ENCODE measurements at places on chromosomes 2 and 18.

DNA sequence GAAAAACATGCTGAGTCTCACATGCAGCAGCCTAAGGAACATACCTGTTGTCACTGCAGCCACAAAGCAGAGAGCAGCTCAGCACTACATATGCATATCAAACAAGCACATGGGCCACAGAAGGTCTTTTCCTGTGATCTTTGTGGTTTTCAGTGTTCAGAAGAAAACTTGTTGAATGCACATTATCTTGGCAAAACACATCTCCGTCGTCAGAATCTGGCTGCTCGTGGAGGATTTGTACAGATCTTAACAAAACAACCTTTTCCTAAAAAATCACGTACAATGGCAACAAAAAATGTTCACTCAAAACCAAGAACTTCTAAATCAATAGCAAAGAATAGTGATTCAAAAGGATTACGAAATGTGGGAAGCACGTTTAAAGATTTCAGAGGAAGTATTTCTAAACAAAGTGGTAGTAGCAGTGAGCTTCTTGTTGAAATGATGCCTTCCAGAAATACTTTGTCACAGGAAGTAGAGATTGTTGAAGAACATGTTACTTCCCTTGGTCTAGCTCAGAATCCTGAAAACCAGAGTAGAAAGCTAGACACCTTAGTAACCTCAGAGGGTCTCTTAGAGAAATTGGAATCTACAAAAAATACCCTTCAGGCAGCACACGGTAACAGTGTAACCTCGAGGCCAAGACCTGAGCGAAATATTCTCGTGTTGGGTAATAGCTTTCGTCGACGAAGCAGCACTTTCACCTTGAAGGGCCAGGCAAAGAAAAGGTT lies 34.1 kb downstream of the ZNF407 start:
- no peak for DNase-seq

- DNase-seq: no peak
These were observed 70.0 kb upstream of the ATIC start for GRCh38 chr2:215241791-215242305.

DNA sequence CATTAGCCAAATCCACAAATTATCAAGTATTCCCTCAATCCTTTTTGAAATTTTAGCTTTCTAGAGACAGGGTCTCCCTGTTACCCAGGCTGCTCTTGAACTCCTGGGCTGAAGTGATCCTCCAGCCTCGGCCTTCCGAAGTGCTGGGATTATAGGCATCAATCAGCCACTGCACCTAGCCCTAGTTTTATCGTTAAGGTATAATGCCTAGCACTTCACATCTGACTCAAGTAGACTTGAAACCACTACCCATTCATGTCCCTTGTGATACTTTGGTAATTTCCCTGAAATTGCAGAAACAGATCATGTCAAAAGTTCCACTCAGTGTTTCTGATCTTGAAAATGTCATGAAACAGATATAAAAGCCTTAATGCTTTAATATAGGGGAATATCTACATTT lies 26.3 kb downstream of the MEX3C start:
- no peak for DNase-seq

GRCh38 chr2:39922679-39923405 lies 143.8 kb upstream of the THUMPD2 start:
- no peak for DNase-seq

- DNase-seq: no peak
These were observed 65.6 kb upstream of the RAB6C start for GRCh38 chr2:129913695-129914495.

- no peak for DNase-seq
These were observed 804.5 kb upstream of the POU3F3 start for GRCh38 chr2:104049438-104049837.

DNA sequence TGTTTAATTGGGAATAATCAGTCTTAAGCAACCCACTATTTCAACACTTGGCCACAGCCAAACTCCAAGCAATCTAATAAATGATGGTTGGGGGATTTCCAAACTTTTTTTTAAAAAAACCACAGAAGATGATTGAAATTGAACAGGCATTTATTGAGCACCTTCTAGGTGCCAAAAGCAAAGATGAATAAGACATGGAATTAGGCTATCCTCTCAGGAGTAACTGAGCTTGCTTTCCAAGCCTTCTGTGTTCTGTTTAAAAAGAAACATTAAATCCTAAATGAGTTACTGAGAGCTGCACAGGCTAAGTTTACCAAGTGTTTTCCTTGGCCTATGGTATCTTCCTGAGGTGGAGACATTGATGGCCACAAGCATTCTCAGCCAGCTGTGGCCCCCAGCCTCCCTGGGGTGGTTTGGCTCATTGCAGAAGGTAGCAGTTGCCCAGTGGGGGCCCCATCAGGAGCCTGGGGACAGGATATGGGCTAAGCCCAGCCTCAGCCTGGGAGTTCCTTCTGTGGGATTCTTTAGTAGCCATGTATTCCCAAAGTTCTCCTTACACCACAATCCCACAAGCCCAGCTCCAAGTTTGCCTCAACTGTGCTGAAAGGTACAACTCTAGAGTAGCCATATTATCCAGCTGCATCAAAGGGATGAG lies 174.3 kb downstream of the C1D start:
- DNase-seq: no peak

DNA sequence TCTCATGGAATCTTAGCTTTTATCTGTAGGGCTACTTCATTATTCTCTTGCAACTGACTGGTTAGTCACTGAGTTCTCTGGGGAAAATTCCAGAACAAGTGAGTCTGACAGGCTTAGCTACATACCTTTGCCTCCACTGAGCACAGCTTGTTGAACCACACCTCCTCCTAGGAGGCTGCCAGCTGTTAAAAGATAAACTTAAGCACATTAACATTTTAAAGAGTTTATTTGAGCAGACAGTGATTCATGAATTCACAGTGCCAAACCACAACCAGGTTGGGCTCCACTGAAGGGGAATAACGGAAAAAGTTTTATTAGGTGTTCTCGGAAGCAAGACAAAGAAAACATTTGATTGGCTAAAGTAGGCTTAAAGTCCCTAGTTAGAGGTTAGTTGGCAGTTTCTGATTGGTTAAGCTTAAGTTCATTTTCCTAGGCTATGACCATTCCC lies 12.5 kb upstream of the SLC38A11 start:
- no peak for DNase-seq

DNA sequence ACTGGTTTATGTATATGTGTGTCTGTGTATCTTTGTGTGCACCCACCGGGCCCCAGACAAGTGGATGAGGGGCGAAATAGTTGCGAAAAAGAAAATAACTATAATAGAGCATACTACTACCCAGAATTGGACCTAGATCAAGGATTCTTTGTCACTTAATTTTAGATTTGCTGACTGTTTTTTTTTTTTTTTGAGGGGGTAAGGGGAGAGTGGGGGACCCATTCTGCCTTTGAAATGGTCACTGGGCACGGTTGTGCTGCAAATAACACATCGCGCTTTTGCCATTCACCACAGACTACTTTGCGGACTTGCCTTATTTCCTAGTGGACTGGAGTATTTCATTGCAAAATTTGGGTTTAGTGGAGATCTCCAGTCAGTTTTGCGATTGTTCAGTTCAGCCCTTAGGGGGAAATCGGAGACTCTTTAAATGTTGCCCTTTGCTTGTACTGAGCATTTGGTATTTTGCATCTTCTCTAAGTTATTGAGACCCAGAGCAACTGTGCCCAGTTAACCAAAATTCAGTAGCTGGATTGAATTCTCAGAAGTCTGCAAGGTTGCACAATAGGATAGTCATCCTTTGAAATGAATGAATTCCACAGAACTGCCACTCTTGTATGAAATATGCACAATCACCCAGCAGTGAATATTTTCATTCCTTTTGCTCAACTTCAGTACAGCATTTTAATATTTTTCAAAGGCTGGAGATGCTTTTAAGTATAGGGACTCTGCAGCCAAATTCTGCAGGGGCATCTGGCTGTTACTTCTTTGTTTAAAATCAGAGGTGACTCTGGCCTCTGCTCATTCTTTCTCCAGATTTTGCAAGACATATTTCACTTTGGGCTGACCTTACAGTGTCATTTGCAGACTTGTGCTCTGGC lies 2.9 kb downstream of the TRIB2 start:
- DNase-seq: no peak

GRCh38 chr2:222532315-222532714 lies 108.0 kb downstream of the SGPP2 start:
- no peak for DNase-seq
